ENCODE measurements at places on chromosomes 16 and 17. TPM values are rescaled to one million over a fixed set of nuclear protein-coding genes. Genes with fewer than 3 reads are reported as not detected.
A peak's percentile ranks its signal among the peaks of the same experiment; 100 is the strongest.

DNA sequence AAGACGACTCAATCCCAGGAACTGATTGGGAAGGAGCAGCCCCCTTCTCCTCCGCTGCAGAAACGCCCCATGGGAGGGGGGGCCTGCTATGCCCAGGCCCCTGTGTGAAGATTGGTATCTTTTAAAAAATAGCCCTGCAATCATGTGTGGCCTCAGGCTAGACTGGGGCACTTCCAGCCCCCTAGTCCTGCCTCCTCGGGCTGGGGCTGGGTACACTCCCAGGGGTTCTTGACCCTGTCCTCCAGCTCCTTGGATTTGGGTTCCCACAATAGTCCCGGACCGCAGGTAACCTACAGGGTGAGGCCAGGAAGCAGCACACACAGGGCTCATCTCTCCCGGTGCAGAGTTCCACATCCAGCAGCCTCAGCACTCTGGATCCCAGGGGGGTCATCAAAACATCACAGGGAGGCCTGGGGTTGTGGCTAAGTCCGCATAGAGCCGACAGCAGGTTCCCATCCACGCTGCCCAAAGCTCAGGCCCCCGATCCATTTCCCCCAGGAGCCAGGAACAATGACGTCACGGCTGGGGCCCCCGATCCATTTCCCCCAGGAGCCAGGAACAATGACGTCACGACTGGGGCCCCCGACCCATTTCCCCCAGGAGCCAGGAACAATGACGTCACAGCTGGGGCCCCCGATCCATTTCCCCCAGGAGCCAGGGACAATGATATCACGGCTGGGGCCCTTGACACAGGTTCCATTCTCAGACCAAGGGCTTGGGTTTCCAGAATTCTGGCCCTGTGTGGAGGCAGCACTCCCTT is 202.4 kb downstream of the IRF8 start:
- no peak for DNase-seq

DNA sequence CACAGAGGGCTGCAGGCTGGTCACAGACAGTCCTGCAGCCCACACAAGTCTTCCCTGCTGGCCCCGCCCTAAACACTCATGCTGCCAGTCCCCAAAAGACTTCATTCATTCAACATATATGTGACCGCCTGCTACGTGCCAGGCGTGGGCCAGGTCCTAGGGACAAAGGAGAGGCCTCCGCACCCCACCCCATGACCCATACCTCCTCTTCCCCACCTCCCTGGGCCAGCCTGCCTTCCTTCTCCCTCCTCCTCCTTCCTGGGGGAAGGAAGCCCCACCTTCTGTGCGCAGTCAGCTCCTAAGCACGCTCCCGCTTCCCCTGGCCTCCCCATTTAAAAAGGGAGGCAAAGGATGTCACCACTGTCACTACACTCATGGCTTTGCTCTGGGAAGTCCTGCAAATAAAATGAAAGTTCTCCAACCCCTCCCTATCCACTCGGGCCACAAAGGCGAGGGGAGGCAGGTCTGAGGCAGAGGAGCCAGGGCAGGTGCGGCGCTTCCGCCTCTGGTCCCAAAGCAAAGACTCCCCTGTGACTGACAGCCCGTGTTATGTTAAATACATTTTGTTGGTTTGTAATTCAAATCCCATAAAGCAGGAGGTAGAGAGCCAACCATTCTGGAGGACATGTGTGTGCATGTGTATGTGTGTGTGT is 9.0 kb downstream of the DNAAF8 start:
- no peak for DNase-seq

DNA sequence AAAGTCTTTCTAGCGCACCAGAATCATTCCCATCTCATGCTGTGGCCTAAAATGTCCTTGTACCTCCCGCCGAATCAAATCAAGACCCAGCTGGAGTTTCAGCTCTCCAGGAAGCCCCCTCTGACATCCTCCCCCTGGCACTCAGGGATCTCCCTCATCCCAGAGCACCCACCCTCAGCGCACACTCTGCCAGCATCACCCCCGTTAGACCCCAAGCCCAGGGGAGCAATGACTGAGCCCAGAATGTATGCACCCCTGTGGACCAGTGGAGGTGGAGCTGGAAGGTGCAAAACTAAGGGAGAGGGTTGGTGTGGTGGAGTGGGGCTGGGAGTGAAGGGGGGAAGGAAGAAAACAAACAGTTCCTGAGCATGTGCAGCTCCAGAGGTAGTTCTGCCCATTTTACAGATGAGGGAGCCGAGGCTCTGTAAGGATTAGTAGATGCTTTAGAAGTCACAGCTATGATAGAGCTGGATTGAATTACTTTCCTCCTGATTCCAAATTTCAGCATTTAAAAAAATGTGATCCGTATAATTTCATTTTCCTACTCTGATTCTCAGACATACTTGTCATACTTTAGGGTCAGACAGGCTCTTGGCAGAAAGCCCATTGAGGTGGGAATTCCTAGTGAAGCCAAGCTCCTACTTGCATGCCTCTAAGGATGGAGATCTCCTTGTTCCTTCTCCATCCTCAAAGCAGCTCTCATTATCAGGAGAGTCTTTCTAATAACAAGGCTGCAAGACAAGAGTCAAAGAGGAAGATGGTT is 242.7 kb downstream of the KATNIP start:
- no peak for DNase-seq

GRCh38 chr17:15184872-15185624 is 80.1 kb downstream of the PMP22 start:
- DNase-seq = no peak

DNA sequence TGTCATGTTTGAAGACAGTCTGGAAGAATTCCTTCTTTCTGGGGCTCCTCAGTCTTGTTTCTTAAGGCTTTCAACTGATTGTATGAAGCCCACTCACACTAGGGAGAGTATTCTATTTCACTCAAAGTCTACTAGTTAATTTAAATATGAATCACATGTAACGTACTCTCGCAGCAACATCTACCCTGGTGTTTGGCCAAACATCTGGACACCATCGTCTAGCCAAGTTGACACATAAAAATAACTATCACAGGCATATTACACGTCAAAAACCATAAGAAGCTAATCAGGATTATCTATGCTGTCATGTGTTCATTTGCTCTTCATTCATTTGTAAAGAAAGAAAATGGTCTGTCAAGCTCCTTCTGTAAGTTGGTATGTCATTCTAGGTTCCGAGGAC is 787.4 kb downstream of the KCNJ2 start:
- no peak for DNase-seq

- peak; percentile 93 for DNase-seq
These were observed 38.3 kb downstream of the ABCC12 start for GRCh38 chr16:48117217-48118105.

The KRTAP2-4 gene
- not detected for total RNA-seq

DNA sequence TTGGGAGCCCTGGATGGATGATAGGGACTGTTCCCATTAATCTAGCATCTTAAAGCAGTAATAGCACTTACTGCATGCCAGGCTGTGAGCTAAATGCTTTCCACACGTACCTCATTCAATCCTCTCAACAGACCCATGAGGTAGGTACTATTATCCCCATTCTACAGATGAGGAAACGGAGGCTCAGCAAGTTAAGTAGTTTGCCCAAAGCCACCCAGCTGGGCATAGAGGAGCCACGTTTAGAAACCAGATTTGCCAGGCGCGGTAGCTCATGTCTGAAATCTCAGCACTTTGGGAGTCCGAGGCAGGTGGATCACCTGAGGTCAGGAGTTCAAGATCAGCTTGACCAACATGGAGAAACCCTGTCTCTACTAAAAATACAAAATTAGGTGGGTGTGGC is 2.0 kb upstream of the RAI1 start:
- no peak for DNase-seq

The TMEM88 gene
- 3.9 TPM for total RNA-seq

DNA sequence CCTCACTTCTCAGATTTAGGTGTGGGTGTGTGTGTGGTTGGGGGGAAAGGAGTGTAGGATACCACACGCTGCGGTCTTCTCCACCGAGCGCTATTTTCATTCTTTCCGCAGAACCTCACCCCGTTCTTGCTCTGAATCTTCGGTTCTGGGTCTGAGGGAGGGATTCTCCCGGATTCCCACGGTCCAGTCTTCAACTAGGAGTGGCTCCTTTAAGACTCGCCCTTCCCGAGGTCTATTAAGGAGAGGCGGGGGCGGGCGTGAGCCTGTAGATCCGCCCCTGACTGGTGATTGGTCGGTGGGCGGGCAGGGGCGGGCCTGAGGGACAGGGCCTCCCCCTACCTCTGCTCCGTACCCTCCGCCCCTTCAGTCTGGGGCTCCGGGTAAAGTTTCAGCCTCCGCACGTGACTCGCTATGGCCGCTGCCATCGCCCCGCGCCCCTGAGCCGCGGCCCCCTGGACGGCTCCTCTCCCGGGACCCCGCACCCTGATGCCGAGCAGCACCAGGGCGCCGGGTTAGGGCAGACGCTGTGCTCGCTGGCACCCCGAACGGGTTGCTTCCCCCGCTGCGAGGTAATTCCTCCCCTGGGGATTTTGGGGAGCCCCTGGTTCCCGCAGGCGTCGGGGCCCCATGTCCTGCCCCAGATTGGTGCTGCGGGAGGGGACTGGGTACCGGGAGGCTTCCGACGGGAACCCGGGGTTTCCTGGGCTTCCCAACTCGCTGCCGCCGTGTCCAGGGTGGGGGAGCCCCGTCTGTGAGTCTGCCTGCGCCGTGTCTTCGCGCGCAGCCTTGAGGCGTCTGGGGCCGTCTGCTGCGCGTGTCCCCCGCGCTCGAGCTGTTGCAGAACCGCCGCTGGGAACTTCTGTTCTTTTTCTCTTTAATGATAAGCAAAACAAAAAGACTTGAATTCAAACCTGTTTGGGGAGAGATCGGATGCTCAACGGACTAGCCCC is 9.2 kb downstream of the RARA start:
- DNase-seq = peak; percentile 96

The CMTM1 gene
- total RNA-seq = 2.5 TPM

DNA sequence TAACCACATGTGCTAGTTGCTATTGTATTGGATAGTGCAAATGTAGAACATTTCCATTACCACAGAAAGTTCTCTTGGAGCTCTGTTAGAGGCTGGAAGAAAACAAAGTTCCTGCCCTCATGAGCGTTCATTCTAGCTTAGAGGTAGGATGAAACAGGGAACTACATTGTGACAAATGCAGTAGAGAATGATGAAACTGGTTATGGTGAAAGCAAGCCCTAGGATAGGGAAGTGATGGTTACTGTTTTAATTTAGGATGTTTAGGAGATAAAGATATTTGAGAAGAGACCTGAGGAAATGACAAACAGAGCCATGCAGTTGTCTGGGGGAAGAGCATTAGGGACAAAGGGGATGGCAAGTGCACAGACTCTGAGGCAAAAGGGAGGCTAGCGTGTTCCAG is 50.7 kb downstream of the AATF start:
- DNase-seq = no peak

GRCh38 chr17:47299239-47299910 is 24.4 kb upstream of the EFCAB13 start:
- DNase-seq = no peak

The TPSD1 gene
- 0.31 TPM for total RNA-seq

The ZACN gene
- 0.28 TPM for total RNA-seq

All from WTC11 (cell line).